ENCODE measurements at places on chromosomes 16 and 17.

- no peak for DNase-seq
These were observed 52.3 kb downstream of the TNRC6C start for GRCh38 chr17:78010759-78011158.

- DNase-seq, result peak; percentile 34
These were observed 58.2 kb downstream of the MAF start for GRCh38 chr16:79542237-79542774.

GRCh38 chr17:75468291-75468754 is 11.9 kb downstream of the TMEM94 start:
- no peak for DNase-seq

DNA sequence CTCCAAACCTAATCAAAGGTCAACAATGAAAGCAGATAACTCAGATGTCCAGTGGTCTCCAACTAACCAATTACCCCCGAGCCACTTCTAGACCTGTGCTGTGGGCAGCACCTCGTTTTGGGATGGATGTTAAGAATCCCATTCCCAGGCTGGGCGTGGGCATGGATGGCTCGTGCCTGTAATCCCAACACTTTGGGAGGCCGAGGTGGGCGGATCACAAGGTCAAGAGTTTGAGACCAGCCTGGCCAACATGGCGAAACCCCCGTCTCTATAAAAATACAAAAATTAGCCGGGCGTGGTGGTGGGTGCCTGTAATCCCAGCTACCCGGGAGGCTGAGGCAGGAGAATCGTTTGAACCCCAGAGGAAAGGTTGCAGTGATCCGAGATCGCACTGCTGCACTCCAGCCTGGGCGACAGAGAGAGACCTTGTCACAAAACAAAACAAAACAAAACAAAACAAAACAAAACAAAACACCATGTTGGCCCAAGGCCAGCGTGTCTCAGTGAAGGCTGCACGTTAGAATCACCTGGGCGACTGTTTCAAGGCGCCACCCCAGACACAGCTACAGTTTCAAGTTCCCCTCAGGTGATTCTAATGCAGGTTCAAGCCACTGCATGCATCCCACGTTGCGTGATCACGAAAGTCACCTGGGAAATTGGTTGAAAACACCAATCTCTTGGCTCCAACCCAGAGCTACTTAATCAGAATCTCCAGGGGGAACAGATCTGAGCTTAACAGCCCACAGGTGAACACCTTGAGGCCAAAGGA is 21.3 kb downstream of the COX4I1 start:
- no peak for DNase-seq

- peak; percentile 24 for DNase-seq
These were observed 129.4 kb downstream of the TANGO6 start for GRCh38 chr16:68972720-68973119.

GRCh38 chr16:22232277-22233036 is 26.4 kb downstream of the EEF2K start:
- no peak for DNase-seq

DNA sequence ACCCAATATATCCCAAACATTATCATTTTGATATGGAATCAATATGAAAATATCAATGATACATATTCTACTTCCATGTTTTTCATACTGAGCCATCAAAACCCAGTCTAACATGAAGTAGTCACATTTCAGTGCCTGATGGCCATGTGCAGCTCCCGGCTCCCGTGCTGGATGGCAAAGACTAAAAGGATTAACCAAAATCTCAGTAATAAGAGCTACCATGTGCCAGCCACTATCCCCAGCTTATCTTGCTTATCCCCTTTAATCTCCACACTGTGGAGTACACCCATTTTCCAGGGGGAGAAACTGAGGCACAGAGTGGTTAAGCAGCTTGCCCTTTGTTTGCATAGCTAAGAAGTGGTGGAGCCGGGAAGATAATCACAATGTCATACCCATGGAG is 9.2 kb downstream of the CD300LG start:
- DNase-seq, result no peak

GRCh38 chr16:31179747-31180459 is at the start of gene FUS:
Gene FUS, plus strand, starts transcription at chr16:31180139. Its CDS starts 76 bp downstream, at chr16:31180215.
- peak; percentile 95 for DNase-seq

- no peak for DNase-seq
These were observed 16.0 kb downstream of the NSRP1 start for GRCh38 chr17:30132615-30133014.

DNA sequence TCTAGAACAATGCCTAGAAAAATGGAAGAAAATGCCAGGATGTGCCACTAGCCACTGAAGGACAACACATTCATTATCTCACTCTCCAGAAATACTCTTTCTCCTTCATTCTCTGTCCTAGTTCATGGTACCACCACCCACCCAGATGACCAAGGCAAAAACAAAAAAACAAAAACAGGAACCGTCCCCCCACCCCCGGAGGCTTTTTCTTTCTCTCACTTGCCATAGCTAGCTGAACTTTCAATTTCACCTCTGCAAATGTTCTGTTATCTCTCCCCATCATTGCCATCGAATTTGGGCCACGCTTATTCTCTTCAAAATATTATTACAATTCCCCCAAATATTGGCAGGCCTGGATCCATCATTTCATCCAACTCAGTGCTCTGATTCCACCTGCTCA is 49.0 kb downstream of the SOX9 start:
- DNase-seq, result no peak

- no peak for DNase-seq
These were observed 50.5 kb upstream of the HAPSTR1 start for GRCh38 chr16:9040800-9041412.

- DNase-seq, result peak; percentile 20
These were observed 143.3 kb downstream of the PITPNC1 start for GRCh38 chr17:67520252-67520906.

- DNase-seq, result no peak
These were observed 157.7 kb upstream of the LHX1 start for GRCh38 chr17:36779550-36779949.

- no peak for DNase-seq
These were observed 25.9 kb downstream of the MYH3 start for GRCh38 chr17:10631048-10631700.

GRCh38 chr17:65630502-65630901 is 69.1 kb upstream of the AXIN2 start:
- no peak for DNase-seq

- no peak for DNase-seq
These were observed 45.4 kb upstream of the ACSF3 start for GRCh38 chr16:89048090-89048725.

- DNase-seq, result peak; percentile 26
These were observed 186.3 kb upstream of the NLRP1 start for GRCh38 chr17:5770441-5771270.

GRCh38 chr16:59296888-59297287 is 562.8 kb upstream of the GOT2 start:
- no peak for DNase-seq

- DNase-seq, result no peak
These were observed 515.3 kb upstream of the PSMD7 start for GRCh38 chr16:73781297-73781696.

DNA sequence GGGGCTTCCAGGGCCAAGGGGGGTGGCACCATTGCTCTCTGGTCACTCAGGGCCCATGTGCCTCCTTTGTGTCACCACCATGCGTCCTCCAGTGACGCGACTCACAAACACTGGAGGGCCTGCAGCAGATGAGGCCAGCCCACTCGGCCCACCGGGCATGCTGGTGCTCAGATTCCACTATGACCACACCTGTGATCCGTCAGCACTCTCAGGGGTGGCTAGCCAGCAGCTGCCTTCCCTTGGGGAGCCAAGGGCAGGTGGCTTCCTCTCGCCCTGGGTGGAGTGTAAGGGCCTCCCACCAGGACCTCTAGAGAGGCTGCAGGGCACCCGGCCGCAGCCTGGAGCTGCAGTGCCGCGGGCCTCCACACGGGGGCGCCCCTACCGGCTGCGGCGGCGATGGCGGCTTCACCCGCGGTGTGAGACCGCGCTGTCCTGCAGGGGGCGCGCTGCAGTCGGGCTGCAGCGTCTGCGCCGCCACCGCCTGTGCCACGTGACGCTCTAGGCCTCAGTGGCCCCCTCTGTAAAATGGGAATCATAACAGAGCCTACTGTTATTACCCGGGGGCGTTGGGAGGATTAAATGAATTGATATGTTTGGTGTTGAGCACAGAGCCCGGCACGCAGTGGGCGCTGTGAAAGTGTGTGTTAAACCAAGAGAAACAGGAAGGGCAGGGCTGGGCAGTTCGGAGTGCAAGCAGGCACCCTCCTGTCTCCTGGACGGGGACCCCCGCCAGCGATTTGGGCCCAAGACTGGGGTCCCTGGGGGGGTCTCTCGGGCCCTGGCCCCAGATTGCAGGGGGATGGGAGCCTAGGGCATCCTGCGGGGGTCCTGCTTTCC is 192.4 kb upstream of the GSE1 start:
- peak; percentile 58 for DNase-seq

GRCh38 chr17:6047966-6048365 is 22.2 kb upstream of the WSCD1 start:
- DNase-seq, result no peak

- DNase-seq, result no peak
These were observed 80.4 kb upstream of the CLEC18A start for GRCh38 chr16:69870761-69871160.

GRCh38 chr17:43366891-43367736 is 31.7 kb upstream of the ARL4D start:
- DNase-seq, result no peak
